ENCODE measurements at places on chromosomes 2 and 18.

DNA sequence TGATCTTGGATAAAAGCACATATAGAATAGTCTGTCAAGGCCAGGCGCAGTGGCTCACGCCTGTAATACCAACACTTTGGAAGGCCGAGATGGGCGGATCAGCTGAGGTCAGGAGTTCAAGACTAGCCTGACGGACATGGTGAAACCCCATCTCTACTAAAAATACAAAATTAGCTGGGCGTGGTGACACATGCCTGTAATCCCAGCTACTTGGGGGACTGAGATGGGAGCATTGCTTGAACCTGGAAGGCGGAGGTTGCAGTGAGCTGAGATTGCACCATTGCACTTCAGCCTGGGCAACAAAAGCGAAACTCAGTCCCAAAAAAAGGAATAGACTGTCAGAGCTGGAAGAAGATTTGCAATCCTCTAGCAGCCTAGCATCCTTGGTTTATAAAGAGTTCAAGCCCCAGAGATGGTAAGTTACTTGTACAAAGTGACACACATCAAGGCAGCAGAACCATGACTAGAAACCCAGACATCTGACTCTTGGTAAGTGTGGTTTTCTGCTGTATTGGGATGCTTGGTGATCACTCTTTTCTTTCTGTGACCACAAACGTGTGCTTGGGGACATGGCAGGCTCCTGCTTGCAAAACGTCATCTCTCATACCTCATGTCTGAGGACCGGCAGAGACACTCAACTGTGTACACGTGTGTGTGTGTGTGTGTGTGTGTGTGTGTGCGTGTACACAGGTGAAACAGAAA, 69.0 kb downstream of the OSBPL6 start:
- no peak for DNase-seq

DNA sequence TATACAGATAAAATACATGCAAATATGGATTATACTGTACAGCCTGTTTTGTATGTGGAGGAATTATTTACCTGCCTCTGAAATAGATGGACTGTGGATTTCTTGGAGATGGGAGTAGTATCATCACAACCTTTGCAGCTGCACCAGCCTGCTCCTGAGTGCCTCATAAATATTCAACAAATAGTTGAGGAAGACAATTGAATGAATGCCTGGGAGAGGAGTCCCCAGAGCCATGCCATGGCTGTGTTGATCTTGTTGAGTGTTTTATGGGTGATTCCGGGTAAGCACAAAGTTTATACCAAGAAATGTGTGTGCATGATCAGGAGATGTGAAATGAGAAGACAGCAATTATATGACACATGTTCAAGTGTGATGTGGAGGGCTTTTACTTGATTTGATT, 225.0 kb downstream of the FHOD3 start:
- DNase-seq = no peak

GRCh38 chr2:151137526-151137925, 124.1 kb downstream of the RBM43 start:
- DNase-seq = no peak

GRCh38 chr2:37825586-37825985, 99.5 kb upstream of the RMDN2 start:
- no peak for DNase-seq

DNA sequence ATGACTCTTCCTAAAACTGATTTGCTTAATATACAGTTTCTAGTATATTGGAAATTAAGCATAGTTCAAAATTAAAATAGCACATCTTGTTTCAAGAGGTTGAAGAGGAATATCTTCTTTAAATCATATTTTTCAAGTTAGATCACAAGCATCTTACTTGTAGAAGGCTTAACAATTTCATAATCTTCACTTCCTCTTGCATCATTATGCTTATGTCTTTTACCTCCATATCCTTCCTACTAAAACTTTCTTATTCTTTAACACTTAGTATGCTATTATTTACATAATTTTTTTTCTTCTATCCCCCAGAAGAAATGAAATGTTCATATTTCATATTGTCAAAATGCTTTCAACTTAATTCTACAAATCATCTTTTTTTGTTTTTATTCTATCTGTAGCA, 1354.9 kb upstream of the TMEFF2 start:
- no peak for DNase-seq

GRCh38 chr2:45713591-45713990, 62.1 kb downstream of the PRKCE start:
- no peak for DNase-seq
